HFF-Myc (cell line): ENCODE measurements at places on chromosomes 7 and 10.

- DNase-seq = peak; percentile 75
Observed at GRCh38 chr7:7099584-7100014, 82.7 kb upstream of the C1GALT1 start.

GRCh38 chr10:112958275-112958995, 8.4 kb downstream of the TCF7L2 start:
- peak; percentile 90 for DNase-seq

DNA sequence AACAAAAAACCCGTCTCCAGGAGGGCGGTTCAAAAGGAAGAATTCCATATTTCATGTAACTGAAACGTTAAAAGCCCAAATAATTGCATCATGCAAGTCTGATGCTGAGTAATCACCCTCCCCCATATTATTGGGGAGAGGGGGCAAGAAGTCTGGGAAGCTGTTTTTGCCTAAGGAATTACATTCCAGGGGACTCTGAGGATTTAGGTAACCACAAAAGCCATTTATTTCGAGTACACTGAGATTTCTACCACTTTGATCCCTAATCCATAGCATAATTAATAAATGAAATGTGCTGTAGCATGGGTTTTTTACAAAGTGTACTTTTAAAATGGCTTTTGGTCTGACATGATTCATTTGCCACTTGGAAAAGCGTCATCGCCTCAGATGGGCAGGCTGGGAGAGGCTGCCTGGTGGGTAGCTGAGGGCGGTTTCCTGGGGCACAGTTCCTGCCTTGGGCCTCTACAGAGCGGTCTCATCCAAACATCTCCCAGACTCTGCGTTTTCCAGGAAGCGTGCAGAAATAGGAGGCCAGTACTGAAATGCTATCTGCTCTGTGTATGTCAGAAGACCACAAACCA, 106.5 kb downstream of the TCF7L2 start:
- DNase-seq = no peak

- peak; percentile 61 for DNase-seq
Observed at GRCh38 chr10:63120554-63120953, 12.6 kb upstream of the NRBF2 start.

- DNase-seq = no peak
Observed at GRCh38 chr10:120540486-120540885, 83.5 kb downstream of the PLPP4 start.

DNA sequence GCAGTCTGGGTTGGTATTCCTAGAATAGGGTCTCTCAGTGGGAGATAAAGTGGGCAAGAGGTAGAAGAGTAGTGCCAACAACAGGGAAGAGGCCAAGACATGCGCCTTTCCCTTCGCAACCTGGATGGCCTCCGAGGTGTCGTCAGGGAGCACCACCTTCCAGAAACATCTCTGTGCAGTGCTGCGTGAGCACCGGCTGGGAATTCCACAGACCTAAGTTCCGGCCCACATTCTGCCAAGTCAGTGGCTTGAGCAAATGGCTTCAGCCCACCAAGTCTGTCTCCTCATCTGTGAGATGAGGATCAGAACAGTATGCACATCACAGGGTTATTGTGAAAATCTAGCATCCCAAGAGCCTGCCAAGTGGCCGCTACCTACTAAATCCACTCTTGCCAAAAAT, 40.6 kb downstream of the CCDC3 start:
- DNase-seq = no peak

DNA sequence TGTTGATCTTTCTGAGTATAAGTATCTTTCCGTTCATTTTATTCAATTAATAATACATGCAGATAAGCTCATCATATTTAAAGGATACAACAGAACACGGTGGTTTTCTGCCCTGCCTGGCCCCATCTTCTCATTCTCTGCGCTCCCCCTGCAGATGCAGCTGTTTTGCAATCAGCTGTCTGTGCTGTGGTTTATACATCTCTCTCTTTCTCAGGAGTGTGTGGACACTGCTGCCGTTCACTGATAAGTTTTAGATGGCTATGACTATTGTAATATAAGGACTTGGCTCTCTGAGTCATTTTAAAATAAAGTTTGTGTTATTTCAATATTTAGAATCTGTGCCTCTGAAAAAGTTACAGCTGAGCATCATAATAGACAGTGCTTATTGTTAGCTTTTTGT, 54.5 kb downstream of the CUL1 start:
- DNase-seq = no peak

GRCh38 chr10:12471135-12471534, 121.8 kb downstream of the CAMK1D start:
- no peak for DNase-seq

DNA sequence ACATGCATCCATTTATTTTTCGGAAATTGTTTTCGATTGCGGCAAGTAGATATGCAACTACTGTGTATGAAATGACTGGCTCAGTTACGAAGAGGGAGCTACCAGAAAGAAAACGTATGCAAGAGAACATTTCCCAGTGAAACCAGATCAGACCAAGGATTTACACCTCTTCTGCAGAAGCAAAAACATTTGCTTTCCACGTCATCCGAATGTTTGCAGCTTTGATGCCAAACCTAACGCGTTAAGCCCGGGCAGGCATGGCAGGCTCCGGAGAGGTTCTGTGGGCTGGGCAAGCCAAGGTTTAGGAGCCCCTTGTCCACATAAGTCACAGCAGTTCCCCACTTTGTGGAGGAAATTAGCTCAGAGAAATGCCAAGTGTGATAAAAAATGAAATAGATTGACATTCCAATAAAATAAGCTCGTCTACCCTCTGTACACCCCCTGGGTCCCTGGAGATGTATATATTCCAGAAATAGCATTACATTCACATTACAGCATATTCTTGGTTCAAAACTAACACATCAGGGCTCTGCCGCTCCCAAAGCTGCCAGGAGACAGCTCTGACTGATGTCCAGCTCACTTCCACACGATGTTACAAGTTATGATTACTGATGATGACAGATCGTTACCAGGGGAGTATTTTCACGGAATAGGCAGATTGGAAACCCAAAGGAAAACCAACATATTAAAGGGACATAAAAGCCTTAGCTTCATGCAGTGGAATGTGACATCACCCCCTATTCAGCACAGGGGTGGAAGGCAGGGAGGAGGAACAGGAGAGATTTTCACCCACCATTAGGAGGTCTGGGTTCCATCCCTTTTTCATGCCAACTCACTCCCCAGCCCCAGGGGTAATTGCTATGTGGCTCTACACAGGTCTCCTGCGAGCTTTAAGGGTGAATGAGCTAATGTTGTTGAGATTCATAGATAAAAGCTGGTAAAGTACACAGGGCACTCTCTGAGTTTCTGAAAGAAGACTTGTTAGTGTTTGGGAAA, 81.5 kb downstream of the LYZL1 start:
- DNase-seq = no peak

GRCh38 chr10:92740762-92741161, 51.0 kb downstream of the HHEX start:
- no peak for DNase-seq

DNA sequence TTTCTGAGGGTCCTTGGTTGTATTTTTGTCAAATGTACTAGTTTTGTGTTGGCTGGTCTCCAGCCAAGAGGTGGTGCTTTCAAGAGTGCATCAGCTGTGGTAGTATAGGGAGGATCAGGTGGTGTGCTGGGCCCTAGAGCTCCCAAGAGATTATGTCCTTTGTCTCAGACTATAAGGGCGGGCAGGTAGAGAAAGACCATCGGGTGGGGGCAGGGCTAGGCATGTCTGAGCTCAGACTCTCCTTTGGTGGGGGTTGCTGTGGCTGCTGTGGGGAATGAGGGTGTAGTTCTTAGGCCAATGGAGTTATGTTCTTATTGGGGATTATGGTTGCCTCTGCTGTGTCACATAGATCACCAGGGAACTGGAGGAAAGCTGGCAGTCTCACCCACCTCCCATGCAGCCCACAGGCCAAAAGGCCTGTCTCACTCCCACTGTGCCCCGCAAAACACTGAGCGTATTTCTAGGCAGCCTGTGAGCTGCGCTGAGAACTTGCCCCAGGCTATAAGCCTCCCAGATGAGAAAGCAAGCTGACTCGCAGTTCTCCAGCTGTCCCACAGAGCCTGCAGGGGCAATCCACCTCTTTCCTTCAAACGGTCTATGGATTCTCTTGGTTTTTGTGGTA, 1066.7 kb downstream of the GRM8 start:
- DNase-seq = no peak

DNA sequence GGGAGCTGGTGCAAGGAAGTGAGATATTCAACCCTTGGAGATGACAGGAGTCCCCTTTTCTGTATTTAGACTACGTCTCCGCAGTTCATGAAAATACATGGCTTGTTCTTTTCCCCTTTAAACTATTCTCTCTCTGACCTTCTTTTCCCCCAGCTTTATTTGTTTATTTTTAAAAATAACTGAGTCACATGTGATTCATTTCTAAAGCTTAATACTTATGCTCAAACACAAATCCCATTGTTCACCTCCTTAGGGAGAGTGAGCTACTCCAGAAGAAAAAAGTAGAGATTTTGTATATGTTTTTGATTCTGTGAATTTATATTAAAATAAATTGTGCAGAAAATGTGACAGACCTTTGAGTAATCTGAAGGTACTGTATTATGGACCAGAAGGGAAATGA, 35.9 kb upstream of the FZD1 start:
- no peak for DNase-seq

DNA sequence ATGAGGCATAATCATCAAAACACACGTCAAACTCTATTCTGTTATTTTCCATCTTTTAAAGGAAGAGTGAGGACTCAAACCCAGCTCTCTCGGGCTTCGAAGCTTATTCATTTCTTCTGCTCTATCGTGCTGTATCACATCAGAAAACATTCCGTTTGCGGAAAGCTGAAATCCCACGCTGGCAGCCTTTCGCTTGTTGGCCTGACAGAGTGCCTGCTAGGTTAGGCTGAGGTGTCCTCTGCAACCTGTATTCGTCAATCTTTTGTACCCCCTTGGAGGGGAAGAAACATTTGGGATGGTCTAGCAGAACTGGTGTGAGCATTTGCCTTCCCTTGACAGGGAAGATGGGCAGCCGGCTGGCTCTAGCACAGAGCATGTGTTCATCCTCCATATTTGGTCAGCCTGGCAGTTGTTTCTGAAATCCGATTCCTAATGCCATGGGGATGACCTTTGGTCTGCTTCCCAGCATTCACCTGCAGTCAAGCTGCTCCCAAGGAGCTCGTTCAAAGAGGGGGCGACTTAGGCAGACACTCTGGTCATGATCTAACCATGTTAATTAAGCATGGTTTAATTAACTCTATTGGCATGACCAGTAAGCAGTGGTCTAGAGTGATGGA, 55.2 kb downstream of the TACC2 start:
- DNase-seq = no peak

- DNase-seq = no peak
Observed at GRCh38 chr7:77783111-77783510, 15.1 kb downstream of the TMEM60 start.

DNA sequence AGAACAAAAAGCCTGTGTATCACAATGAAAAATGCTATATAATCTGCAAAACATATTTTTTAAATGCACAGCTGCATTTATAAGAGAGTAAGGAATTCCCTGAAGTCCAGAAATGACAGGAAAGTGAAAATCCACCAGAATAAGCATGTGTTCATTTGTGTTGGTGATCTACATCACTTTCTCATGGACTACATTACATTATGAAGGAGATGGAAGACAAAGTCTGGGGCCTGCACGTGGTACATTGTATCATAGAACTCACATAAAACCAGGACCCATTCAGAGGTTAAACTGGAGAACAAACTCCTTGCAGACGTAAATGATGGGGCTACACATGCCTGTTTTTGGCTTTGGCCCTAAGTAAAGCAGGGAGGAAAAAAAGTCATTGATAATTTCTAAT, 16.4 kb downstream of the IFIT3 start:
- no peak for DNase-seq

GRCh38 chr7:121331574-121331973, 2.8 kb downstream of the WNT16 start:
- DNase-seq = no peak

- peak; percentile 30 for DNase-seq
Observed at GRCh38 chr7:5452937-5453540, 29.4 kb upstream of the TNRC18 start.

GRCh38 chr10:10259013-10259412, 758.7 kb upstream of the CELF2 start:
- no peak for DNase-seq

- no peak for DNase-seq
Observed at GRCh38 chr7:112386619-112387018, 63.6 kb upstream of the IFRD1 start.

GRCh38 chr10:95606922-95607321, 45.8 kb upstream of the SORBS1 start:
- no peak for DNase-seq

DNA sequence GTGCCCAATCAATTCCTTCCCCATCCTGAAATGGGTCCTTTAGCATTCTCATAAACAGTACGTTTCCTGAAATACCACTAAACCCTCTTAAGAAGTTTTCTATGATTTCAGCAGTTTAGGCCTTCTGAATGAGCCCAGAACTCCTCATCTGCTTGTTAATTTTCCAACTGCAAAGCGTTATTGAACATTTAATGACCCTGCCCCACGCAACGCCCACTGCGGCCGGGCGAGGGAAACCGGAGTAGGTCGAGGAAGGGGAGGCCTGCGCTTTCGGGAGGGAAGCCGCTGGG, 608 bp upstream of the UBN2 start:
- no peak for DNase-seq

DNA sequence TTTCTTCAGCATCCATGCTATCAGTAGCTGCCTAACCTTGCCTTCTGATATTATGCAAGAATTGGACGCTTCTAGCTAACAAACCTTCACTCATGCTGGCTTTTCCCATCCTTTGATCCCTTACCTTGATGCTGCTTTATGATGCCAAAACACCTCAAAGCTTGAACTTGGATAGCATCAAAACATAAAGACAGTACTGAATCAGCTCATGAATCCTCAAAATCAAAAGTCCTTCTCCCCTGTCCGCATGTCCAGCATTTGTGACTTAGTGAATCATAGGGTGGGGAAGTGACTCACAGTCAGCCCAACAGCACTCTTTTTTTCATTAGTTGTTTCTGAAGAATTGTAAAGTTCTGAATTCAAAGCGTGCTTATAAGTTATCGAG, 89.5 kb upstream of the PIK3CG start:
- peak; percentile 70 for DNase-seq

DNA sequence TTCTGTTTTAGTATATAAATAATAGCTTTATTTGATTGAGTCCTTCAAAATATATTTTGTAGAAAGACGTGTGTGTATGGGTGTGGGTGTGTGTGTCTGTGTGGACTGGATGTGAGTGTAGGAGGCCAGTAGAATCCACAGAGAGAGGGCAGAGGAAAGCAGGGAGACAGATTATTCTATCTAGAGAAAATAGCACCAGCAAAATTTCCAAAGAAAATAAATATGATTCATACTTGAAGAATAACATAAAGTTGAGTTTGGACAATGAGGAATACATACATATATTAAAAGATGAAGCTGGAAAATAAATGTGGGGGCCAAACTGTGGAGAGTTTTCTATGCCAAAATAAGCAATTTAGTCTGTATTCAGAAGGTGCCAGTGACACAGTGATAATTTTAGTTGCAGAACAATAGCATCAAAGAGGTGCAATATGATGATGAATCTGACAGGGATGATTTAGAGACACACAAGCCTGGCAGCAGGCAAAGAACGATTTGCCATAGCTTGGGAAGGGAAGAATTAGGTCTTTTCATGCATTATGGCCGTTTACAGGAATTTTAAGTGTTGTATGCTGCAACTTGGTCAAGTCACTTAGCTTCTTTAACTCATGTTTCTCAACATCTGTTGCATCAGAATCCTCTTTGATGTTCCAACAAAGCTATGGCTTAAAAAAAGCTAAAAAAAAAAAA, 121.3 kb downstream of the SEMA3A start:
- no peak for DNase-seq

GRCh38 chr7:128387216-128388144, 22.3 kb downstream of the IMPDH1 start:
- DNase-seq = peak; percentile 55
